ENCODE measurements at places on chromosomes 12 and 14.

- DNase-seq = peak; percentile 55
Observed at GRCh38 chr14:61894452-61895077, 132.3 kb downstream of the SNAPC1 start.

- no peak for DNase-seq
Observed at GRCh38 chr14:60989599-60989998, 8.6 kb downstream of the SLC38A6 start.

GRCh38 chr12:103241184-103241583 is 254.6 kb downstream of the C12orf42 start:
- no peak for DNase-seq

DNA sequence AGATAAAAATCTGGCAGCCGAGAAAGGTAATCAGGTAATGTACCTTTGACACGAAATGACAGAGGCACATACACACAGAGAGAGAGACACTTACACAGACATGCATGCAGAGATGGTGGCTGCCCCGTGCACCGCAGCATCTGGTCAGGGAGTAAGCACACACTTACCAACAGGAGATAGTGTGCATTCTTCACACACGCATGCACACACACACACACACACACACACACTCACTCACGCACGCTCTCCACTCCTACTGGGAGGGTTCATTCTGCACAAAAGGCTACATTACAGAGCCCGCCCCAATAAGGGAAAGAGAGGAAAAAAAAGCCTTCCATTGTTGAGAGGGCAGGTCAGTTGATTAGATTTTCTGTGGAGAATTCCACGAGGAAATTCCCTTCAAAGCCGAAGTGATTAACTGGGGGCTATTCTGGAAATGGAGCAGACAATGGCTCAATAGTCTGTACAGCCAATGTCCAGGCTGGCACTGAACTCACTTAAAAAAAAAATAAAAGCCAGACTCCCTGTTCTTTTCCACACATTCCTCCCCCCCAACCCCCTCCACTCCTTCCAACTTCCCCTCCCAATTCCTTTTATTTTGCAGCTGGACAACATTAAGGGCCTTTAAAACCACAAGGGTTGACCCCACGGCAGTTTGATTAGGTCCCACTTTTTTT is 1.4 kb upstream of the SOX5 start:
- DNase-seq = no peak

- DNase-seq = no peak
Observed at GRCh38 chr14:31161274-31161673, 46.3 kb downstream of the HECTD1 start.

DNA sequence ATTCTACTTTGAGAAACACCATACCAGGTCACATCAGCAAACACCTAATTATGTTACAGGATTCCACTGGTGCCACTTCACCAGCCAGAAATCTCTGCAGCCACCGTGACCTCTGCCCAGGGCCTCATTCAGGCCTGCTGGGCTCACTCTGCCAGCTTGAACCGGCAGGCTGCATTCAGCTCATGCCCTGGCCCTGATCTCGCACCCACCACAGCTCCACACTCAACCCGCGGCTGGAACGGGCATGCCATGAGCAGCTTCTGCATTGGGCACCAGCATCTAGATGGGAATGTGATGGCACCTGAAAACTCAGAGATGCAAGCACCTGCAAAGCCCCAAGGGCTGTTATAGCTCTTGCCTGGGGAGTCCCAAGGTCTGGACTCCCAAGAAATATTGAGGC is 168.7 kb downstream of the DPY19L2 start:
- DNase-seq = no peak

DNA sequence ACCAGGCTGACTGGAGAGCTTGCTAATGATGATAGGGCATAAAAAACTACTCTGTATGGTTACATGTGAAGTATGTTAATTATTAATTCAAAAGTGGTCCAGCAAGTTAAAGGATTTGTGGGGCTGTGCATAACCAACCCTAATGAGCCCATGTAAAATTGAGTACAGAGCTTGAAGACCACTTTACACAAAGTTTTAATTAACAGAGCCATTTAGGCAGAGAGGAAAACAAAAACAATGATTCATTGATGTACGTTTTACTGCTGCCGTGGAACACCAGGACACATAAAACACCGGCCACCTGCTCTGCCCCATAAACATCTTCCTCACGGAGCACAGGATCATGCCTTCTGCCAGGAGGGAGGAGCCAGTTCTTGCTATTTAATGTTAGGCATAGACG is 83.5 kb downstream of the RIMBP2 start:
- DNase-seq = no peak

DNA sequence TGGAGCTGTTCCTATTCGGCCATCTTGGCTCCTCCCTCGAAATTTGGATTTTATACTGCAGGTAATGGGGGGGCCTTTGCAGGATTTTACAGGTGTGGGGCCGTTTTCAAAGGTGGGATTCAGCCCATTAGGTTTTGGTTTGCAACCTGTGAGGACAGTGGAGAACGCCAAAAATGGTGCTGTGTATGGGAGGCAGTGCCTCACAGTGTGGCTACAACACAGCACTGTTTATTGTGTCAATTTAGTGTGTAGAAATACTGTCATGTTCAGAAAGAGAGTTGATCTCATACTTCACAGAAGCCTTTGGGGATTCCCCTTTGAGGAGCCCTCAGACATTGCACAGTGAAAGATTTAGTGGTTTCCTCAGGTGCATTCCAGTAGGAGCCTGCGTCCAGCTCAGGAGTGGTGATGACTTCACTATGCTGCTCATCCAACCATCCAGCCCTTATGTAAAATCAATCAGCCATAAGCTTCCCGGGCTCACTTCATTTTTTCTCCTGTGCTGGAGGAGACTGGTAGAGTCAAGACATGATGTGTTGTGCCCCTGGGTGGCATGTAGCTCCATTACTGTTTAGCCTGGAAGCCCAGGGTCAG is 92.7 kb upstream of the PRMT8 start:
- DNase-seq = no peak

- no peak for DNase-seq
Observed at GRCh38 chr12:53173085-53173715, 7.3 kb upstream of the ZNF740 start.

- peak; percentile 35 for DNase-seq
Observed at GRCh38 chr14:97709552-97709951, 912.4 kb downstream of the VRK1 start.

DNA sequence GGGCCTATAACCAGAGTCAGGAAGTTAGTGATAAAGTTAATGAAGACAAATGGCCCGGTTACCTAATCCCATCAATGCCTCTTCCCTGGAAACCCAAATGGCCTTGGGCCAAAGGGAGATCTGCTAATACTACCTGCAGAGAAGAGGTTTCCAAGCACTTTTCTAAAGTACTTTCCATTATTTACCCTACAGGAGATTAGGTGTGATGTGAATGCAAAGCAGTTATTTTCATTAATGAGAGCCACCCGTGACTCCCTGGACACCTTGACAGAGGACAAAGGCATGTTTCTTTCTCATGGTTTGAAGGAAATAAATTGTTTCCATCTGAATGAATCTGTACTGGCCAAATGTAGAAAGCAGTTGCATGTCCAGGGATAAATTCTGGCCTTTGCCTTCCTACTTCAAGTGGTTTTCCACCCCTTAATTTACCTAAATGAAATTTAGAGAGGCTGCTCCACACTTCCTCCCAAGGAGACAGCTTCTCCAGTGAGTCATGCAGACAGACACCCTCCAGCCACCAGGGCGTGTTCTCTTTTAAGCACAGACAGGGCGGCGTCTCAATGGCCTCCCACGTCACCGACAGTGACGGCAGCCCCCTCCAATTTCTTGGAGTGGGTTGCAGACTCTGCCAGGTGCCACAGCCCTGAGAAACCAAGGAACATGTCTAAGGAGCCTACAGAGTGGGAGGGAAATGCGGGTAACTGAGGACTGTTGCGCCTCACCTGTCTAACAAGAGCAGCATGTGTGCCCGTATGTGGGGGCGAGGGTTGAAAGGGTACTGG is 43.9 kb upstream of the GNPNAT1 start:
- no peak for DNase-seq

- no peak for DNase-seq
Observed at GRCh38 chr12:101671833-101672232, 25.6 kb upstream of the CHPT1 start.

DNA sequence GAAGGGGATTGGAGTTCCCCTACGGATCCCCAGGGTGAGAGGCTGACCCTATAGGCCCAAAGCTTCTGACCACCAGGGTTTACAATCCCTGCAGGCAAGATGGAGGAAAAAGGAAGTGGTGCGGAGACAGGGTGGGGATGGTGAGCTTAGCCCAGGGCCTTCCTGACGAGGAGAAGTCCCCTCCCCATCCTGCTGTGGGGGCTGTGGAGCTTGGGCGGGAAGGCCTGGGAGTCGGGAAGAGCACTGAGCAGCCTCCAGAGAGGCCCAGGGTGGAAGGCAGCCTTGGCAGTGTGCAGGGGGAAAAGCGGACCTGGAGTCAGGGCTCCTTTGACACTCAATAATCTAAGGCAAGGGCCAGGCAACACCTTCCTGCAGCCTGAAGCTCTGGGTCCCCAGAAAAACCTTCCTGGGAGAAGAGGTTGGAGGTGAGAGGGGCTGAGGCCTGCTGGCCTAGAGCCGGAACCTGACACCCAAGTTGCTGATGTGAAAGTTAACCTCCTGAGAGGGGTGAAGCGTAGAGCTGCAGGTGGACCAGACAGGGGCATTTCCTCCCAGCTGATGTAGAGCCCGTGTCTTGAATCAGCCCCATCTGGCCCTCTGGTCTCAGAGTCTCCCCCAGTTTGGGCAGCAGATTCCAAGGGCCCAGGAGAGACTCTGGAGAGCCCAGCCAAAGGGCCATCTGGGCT is 6.0 kb downstream of the HDAC7 start:
- no peak for DNase-seq

- no peak for DNase-seq
Observed at GRCh38 chr12:22042976-22043669, 2.9 kb upstream of the CMAS start.

DNA sequence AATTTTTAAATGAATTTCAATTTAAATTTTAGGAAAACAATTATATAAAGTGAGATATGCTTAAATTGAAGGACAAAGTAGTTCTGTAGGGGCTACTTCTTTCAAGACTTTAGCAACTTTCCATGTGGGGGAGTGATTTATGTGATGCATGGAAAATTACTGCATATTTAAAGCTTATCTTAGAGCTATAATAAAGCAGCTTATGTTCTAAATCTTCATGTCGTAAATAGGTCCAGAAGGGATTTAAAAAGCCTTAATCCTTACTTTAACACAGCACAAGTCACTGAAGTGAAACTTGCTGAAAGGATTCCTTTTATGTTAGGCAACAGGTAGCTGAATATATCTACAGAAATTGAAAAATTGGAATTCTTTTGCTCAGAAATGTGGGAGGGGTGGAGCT is 340.4 kb downstream of the NAV3 start:
- DNase-seq = no peak

DNA sequence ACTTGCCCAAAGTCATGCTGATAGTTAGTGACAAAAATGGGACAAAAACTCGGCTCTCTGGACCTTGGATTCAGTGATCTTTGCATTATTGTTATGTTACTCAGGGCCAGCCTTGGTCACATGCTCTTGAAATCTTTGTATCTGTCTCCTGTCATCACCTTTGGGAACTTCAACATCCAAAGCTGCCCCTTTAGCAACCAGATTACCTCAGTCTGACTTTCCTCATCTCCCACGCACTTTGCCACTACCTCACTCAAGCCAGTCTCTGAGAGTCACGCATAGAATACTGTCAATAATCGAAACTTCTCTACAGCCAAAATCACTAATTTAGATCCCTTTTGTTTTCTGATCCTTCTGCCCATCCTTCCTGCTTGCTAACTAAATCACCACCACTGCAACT is 90.8 kb upstream of the DAAM1 start:
- DNase-seq = no peak

GRCh38 chr12:21921436-21921835 is 19.8 kb downstream of the ABCC9 start:
- DNase-seq = no peak

All from activated CD4-positive, alpha-beta T cell treated with anti-CD3 and anti-CD28 coated beads for 4 hours (primary cell).